ENCODE measurements at places on chromosomes 11 and 22. TPM values are rescaled to one million over a fixed set of nuclear protein-coding genes. Genes with fewer than 3 reads are reported as not detected.

The TNNT3 gene
- total RNA-seq, result 13.7 TPM

The MMP12 gene
- not detected for total RNA-seq

The SLC7A4 gene
- 1.2 TPM for total RNA-seq

The ATXN10 gene
- total RNA-seq, result 81.0 TPM

The APOA5 gene
- total RNA-seq, result not detected

The OR51B2 gene
- total RNA-seq, result not detected

The CTSF gene
- 13.5 TPM for total RNA-seq

The OR8D1 gene
- not detected for total RNA-seq

The POU2AF3 gene
- not detected for total RNA-seq

The SLC5A4 gene
- not detected for total RNA-seq

The MYBPC3 gene
- total RNA-seq, result 0.11 TPM

The BATF2 gene
- 1.2 TPM for total RNA-seq

The CAPN1 gene
- 164 TPM for total RNA-seq

The TSSK2 gene
- total RNA-seq, result not detected

The SYT7 gene
- not detected for total RNA-seq

The PRSS23 gene
- 0.28 TPM for total RNA-seq

The DNAJB13 gene
- total RNA-seq, result not detected

The PNPLA3 gene
- not detected for total RNA-seq

The SAA4 gene
- not detected for total RNA-seq

The LIN7C gene
- 23.7 TPM for total RNA-seq

The STX3 gene
- total RNA-seq, result 79.2 TPM
